ENCODE measurements at places on chromosomes 7 and 10.

GRCh38 chr7:17367502-17367901, 69.0 kb downstream of the AHR start:
- no peak for DNase-seq

DNA sequence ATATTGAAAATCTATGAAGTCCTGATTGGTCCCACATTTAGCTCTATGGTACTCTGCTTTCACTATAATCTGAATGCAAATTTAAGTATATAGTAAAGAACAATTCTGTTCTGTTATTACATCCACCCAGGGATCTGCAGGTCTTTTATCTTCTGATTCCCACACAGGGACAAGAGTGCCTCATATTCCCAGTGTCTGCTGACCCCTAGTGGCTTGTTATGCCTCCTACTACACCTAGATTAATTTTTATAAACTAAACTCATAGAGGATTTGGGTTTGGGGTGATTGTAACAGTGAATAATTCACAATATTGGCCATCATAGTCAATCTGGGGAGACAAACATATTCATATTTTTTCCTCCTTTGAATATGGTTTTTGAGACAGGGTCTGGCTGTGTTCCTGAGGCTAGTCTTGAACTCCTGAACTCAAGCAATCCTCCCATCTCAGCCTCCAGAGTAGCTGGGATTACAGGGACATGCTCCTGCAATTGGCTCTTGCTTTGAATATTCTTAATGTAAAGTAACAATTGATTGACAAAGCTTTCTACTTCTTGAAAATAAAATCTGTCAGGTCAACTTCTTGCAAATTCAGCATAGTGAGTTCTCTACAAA, 282.1 kb downstream of the KCND2 start:
- DNase-seq = no peak

- DNase-seq = no peak
Measured at GRCh38 chr7:80428161-80429054, 83.5 kb downstream of the GNAT3 start.

- DNase-seq = no peak
Measured at GRCh38 chr7:157754416-157754790, 417.6 kb downstream of the DNAJB6 start.

GRCh38 chr7:43726466-43726865, 2.9 kb downstream of the COA1 start:
- DNase-seq = no peak

- no peak for DNase-seq
Measured at GRCh38 chr7:87475359-87476178, at the start of gene ABCB4. Gene ABCB4, minus strand, starts transcription at chr7:87475680. Its CDS starts 215 bp downstream, at chr7:87475465.

DNA sequence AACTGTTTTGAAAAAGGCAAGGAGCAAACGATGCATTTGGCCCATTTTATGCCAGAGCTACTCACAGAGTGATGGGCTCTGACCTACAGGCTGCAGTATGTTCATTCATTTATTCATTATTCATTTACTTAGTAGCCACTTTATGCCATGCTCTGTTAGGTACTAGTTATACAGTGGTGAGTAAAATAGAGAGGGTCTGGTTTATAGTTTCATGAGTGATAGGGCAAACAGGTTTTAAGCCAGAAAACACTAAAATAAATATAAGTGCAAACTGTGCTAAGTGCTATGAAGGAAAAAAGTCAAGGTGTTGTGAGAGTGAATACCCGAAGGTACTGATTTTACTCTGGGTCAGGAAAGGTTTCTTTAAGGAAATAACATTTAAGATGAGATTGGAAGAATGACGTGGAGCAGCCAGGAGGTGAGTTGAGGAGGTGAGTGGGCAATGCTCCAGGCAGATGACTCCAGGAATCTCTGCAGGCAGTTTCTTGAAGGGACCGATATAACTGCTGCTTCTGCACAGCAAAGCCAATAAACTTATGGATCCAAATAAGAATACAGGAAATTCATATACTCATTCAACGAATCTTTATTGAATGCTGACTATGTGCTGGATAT, 56.9 kb upstream of the FAM133B start:
- DNase-seq = no peak

GRCh38 chr10:1434912-1435692, 302.2 kb downstream of the ADARB2 start:
- no peak for DNase-seq

DNA sequence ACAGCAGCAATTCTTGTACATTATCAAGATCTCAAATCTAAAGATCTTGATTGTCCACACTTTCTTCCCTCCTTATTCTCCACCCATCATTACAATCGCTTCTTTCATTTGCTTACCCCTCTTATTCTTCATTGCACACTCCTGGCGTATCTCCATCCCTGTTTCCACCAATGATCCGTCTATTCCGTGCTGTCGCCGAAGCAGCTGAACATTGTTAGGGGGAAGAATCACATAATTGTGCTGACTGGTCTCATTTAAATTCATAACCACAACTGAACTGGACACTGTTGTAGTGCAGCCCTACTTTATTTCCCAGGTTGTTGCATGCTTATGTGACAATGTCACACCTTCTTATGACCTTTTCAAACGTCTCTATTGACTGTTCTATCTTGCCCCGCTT, 18.9 kb upstream of the NRP1 start:
- no peak for DNase-seq

GRCh38 chr10:96321822-96322221, 17.6 kb downstream of the DNTT start:
- DNase-seq = no peak

GRCh38 chr10:121524157-121524817, 74.0 kb downstream of the FGFR2 start:
- no peak for DNase-seq

DNA sequence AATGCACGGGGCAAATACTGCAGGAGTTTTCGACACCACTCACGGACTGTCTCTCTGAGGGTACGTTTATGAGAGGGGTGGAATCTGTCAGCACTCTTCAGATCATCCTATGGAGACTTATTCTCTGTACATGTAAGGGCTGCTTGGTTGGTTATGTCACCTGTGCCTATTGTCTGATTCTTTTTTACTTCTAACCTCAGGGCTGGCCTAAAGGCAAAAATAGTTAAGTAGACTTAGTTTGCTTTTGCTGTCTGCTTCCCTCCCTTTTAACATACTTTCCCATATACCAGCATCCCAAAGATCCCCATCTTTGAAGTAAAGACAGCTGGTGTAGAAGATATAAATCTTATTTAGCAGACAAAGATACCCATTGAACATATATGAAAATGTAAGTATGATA, 105.9 kb downstream of the PRKG1 start:
- no peak for DNase-seq

DNA sequence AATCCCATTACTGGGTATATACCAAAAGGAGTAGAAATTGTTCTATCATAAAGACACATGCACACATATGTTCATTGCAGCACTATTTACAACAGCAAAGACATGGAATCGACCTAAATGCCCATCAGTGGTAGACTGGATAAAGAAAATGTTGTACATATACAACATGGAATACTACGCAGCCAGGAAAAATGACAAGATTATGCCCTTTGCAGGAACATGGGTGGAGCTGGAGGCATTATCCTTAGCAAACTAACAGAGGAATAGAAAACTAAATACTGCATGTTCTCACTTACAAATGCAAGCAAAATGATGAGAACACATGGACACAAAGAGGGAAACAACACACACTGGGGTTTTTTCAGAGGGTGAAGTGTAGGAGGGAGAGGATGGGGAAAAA, 300.2 kb downstream of the BAMBI start:
- no peak for DNase-seq

GRCh38 chr10:71442859-71443570, 46.3 kb downstream of the CDH23 start:
- DNase-seq = no peak

GRCh38 chr7:76283254-76284159, 19.0 kb upstream of the HSPB1 start:
- DNase-seq = no peak

GRCh38 chr10:35372329-35372728, 36.0 kb downstream of the CCNY start:
- DNase-seq = no peak

DNA sequence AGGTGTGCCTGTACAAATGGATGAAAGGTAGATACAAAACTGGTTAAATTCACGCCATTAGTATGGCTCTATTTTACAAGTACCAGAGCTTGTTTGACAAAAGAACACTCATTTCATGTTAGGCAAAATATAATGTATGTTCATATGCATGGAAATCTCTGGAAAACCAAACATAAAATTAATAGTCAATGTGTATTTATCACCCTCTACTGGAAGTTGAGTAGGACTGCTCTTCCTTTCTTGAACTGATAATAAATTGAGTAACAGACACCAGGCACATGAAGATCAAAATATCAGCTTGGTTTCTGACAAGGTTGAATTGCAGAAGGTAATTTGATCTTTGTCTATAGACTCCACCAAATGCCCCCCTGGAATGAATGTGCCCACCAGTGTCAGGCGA, 19.8 kb upstream of the AKR1B1 start:
- DNase-seq = no peak

- no peak for DNase-seq
Measured at GRCh38 chr10:117167789-117168674, 29.3 kb upstream of the KCNK18 start.

- no peak for DNase-seq
Measured at GRCh38 chr10:114266521-114266920, 27.5 kb downstream of the VWA2 start.

GRCh38 chr10:100163704-100164621, 21.9 kb downstream of the ERLIN1 start:
- no peak for DNase-seq
